Foreskin keratinocyte (primary cell): ENCODE measurements at places on chromosomes 11 and 22.

DNA sequence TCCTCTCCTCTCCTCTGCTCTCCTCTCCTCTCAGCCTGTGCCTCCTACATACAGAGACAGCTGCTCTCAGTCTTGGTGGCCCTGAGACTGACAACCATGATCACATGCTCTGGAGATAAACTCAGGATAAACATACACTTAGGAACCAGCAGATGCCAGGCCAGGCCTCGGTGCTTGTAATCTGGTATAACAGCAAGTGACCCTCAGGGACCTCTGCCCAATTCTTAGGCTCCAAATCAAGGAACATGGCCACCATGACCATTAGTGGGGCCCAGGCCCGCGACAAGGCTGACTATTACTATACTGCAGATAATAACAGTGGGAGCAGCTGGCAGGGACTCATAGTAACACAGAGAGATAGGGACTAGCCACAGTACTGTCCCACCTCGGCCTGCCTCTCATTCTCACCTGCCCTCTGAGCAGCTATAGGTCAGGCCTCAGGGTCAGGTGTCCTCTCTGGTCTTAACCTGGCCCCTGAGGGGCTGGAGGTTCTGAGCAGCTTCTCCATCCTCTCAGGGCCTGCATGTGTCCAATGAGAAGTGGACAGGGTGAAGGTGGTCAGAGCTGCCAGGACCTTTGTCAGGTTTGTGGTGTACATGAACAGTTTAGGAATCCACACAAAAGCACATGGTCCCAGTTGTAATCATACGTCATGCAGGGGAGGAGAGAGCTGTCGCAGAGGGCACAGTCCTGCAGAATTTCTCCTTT lies 106.1 kb downstream of the GGTLC2 start:
- no peak for DNase-seq

GRCh38 chr11:133905677-133906156 lies 51.1 kb downstream of the IGSF9B start:
- no peak for DNase-seq

- no peak for DNase-seq
These were observed 122.5 kb downstream of the MIAT start for GRCh38 chr22:26779929-26780328.

DNA sequence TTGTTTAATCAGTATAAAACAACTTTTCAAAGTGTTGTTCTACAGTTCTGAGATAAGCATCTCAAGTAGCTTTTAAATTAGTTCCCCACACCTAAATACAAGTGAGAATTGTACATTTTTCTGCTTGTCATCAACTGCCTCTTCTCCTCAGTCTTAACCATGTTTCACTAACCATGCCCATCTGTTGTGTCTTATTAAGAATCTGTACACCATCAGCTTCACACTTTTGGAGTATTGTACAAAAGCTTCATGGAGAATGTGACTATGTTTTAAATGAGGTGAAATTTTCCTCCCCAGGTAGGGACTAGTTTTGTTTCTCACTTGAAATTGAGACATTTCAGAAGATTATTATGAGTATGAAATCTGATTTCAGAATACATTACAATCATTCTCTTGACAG lies 52.4 kb downstream of the SIK2 start:
- no peak for DNase-seq

- DNase-seq, result no peak
These were observed 5.1 kb downstream of the TRIM5 start for GRCh38 chr11:5679811-5680210.

- no peak for DNase-seq
These were observed at the start of gene CABP4 for GRCh38 chr11:67455054-67455453. CABP4 (plus strand) TSS chr11:67455354; CDS start chr11:67455424, 70 bp downstream.

GRCh38 chr11:108958368-108959104 lies 293.7 kb downstream of the DDX10 start:
- DNase-seq, result no peak

DNA sequence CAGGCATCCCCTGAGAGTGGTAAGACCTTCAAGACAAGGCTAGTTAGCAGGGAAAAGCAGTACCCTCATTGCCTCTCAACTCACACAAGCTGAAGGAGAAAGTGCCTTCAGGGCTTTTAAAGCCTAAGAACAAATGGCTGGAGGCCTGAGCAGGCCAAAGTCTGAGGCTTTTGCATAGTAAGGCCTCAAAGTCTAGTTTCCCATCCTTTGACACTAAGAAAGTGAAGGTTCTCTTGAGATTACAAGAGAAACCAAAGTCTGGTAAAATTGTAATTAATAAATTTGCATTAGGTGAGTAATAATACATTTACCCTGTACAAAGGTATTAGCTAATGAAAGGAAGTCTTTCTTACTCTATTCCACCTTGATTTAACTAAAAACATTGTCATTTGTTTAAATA lies 47.0 kb upstream of the CCDC89 start:
- DNase-seq, result no peak

DNA sequence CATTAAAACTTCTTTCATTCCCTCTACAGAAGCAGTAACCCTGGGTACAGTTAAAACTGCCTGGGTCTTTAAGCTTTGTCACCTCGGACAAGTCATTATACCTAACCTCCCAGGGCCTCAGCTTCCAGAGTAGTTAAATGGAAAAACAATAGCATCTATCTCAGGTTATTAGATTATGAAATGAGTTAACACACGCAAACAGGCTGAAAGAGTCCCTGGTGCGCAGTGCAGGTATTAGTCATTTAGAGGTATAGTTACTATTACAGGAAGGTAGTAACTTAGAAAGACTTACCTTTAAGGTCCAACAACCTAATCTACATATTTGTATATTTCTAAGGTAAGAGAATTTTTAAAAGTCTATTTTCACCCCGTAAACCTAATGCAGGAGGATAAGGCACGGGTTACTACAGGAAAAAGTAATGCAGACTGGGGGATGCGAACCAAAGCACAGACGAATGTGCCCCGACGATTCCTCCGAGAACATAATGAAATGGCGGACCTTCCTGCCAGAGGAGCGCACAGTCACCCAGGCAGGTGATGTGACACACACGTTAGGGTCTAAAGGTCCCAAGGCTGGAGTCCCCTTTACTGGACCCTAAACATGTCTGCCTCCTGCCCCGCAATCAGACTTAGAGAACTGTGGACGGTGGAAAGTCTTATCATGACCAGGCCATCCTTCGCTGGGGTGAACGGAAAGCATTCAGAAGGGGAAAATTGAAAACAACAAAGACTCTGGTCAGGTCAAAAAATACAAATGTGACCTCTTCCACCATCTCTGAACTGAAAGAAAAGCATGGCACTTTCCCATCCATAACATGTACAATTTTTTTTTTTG lies 1.3 kb downstream of the NAP1L4 start:
- DNase-seq, result no peak

DNA sequence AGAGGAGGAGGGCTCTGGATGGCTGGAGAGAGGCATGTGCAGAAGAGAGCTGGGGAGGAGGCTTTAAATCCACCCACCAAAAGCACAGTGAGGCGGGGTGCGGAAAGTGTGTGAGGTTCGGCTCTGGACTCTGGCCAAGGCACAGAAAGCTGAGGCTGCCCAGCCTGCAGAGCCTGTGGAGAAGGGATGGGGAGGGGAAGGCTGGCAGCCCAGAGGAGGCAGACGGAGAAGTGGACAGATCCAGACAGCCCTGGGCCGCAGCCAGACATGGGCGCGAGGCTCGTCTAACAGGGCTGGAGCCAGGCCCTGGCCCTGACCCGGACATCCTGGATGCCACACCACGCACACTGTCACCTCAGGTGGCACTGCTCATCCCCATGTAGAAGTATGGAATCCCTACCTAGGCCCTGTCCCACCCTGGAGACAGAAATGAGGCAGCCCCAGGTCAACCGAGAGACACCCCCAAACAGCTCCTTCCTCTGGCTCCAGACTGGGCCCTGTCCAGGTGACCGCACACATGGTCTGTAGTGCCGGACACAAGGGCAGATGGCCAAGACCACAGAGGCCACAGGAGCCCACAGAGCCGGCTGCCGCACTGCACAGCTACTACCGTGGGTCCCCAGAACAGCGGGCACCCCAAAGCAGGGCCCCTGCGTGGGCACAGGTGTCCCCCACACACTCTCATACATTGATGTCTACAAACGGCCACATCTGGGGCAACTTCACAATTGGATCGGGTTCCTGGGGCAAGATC lies 16.6 kb upstream of the MOB2 start:
- no peak for DNase-seq

DNA sequence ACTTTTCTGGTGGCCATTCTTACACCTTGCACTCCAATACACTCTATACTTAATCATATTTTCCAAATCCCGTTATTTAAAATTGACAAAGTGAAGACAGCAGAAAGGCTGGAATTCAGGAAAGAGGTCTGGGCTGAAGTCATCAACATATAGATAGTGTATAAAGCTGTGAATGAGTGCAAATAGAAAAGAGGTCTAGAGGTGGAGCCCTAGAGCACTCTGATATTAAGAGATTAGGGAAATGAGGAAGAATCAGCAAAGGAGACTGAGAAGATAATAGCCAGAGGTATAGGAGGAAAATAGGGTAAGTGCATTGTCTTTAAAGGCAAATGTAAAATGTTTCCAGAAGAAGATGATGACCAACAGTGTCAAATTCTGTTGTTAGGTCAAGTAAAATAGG lies 7.9 kb downstream of the CTR9 start:
- DNase-seq, result no peak

DNA sequence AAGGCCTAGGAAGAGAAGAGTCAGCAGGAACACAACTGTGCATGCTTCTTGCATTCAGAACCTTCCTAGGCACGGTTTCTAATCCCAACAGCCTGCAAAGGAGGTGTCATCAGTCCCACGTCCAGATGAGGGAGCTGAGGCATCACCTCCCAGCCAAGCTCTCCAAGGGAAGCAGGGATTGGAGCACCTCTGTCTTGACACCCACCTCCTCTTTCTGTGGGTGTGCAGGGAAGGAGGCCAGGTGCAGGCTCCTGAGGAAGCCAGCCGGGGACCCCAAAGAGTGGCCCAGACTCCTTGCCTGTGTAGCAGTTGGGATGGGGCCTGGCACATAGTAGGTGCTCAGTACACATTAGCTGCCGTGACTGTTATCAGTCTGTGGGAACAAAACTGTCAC lies 2.0 kb downstream of the PNPLA5 start:
- DNase-seq, result no peak

- DNase-seq, result no peak
These were observed 13.3 kb upstream of the C11orf91 start for GRCh38 chr11:33713856-33714398.

- no peak for DNase-seq
These were observed 20.5 kb downstream of the SLC1A2 start for GRCh38 chr11:35398881-35399280.

DNA sequence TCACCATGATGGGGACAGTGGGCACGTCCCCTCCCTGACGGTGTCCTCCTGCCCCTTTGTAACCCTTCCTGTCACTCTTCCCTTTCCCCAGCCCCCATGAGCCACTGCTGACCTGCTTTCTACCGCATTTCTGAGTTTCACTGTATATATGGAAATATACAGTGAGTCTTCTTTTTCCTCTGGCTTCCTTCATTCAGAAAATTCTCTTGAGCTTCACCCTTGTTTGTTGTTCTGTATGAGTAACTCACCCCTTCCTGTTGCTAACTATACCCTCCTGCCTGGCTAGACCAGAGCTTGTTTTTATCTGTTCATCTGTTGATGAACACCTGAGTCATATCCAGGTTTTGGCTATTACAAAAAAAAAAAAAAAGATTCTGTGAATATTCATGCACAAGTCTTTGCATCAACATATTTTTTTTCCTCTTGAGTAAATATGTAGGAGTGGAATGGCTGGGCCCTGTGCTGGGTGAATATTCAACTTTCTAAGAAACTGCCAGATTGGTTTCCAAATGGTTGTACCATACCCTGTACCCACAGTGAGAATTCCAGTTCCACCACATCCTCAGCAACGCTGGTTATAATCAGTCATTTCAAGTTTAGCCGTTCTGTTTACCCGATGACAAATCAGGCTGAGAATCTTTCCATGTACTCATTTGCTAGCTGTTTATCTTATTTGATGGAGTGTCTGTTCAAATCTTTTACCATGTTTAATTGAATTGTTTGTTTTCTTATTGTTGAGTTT lies 62.0 kb downstream of the IGF2 start:
- DNase-seq, result peak; percentile 94

DNA sequence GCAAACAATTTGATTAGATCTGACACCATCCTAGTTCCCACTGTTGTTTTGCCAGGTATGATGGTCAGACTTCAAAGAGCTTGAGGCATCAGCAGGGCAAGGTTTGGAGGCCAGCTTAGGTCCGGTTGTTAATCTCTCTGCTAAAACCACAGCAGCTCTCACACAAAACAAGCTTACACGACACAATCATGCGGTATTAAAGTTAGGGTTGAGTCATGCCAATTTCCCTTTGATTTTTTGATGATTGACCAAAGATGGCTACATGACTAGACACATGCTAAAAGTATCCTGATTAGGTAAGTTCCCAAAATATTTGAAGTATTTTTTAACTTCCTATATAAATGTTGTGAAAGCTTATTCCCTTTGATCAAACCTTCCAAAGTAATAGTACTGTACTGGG lies 145.9 kb downstream of the ELP4 start:
- DNase-seq, result peak; percentile 90

- DNase-seq, result no peak
These were observed 23.9 kb downstream of the CAPN1 start for GRCh38 chr11:65205602-65205967.

- peak; percentile 29 for DNase-seq
These were observed 1.0 kb downstream of the MN1 start for GRCh38 chr22:27800250-27801201.

DNA sequence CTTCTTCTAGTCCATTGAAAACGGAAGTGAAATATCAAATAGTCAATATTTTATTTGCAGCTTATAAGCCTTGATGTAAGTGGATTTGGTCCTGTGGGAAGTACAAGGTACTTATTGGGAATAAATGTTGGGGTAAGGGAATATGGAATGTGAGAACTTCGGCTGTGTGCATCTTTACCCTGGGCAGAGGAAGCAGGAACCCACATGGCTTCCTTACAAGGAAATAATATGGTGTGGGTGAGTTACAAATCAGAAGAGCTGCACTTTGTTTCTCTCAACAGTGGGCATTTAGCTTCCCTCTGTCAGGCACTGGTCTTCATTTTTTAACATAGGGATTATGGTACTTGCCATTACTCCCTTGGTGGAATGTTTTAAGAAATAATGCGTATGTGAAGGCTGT lies 77.9 kb downstream of the SCN3B start:
- DNase-seq, result no peak

DNA sequence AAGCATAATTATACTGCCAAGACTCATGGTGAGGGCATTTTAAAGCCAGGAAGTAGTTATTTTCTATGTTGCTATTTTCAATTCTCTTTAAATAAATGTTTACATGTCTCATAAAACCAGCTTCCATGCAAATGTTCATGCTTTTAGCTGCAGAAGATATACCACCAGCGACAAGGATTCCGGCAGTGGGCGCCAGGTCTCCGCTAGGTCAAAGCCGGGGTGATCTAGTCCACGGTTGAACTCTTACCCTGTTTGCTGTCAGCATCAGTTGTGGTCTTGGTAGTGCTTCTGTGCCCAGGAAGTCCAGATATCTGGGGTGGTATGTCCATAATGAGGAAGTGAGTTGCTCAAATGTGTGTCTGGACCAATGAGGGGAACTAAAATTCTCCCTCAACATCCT lies 265.7 kb downstream of the BRD1 start:
- no peak for DNase-seq
